ENCODE measurements at places on chromosomes 13 and 19.

DNA sequence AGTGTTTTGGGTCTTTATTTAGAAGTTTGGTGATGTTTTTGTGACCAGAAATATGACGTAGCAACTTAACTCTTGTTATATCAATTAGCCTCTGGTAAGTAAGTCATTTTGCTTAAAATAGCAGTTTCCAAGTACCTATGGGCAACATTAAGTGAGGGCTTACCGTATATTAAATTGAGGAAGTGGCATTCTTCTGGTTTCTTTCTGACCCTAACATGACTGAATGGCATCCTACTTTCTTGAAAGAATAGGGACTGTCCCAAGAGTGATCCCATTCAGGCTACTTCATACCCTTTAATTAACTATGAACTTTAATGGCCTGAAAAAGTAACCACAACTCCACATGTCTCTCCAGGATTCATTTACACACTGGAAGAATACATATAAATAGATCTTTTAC, 106.6 kb downstream of the MZT1 start:
- no peak for DNase-seq

DNA sequence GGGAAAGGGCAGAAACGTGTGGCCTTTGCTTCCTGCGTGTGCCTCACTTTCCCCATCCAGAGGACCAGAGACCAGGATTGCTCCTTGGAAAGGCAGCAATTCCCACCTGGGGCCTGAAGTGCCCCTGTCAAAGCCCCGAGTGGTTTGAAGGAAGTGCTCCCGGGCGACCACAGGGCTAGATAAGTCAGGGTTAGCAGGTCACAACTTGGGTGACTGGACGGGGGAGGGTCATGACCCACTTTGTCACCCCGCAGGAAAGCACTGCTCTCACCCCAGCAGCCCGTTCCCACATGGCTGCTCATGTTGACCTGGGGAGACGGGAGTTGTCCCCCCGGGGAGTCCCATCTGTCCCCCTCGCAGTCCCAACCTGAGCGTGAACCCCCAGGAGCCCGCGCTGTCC, 459 bp downstream of the PRAM1 start:
- DNase-seq: no peak

GRCh38 chr19:1672769-1673644, 20.6 kb upstream of the TCF3 start:
- DNase-seq: no peak

GRCh38 chr13:90839061-90839460, 508.4 kb upstream of the MIR17HG start:
- peak; percentile 36 for DNase-seq

DNA sequence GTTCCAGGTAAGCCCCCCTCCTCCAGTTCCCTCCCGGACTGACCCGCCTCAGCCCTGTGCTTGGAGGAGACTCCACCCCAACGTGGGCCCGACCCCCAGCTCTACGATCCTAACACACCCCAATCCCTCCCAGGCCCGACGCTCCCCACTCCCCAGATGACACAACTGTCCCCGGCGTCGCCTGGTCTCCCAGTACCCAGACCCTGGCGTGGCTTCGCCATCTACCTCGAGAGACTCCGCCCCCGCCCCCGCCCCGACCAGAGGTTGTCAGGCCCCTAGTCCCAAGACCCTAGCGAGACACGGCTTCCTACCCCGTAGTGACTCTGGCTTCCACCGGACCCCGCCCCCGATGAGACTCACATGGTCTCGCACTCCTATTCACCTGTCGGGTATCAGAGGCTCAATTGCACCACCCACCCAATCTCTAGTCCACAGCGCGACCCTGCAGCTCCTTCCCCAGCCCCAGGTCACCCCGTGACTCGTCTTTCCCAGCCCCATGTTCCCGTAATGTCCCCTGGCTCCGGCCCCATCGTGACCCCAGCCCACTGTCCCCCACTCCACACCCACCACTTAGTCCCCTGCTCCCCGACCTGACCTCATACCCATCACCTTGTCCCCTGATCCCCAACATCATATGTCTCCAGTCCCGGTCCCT, 2.9 kb downstream of the CD37 start:
- no peak for DNase-seq

Data from RWPE1 (cell line).